ENCODE measurements at places on chromosomes 5 and 9.

DNA sequence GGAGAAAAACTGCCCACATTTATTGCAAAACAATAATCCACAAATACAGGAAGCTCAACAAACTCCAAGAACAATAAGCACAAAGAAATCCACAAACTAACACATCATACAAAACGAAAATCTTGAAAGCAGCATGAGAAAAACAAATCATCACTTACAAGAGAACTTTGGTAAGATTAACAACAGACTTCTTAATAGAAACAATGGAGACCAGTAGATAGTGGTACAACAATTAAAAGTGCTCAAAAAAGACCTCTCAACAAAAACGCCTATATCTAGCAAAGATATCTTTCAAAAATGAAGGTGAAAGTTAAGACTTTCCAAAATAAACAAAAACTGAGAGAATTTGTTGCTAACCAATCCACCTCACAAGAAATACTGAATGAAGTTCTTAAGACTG lies 38.4 kb downstream of the CDKL3 start:
- DNase-seq: no peak

GRCh38 chr9:911005-911404 lies 65.5 kb upstream of the DMRT3 start:
- no peak for DNase-seq

- DNase-seq: no peak
Measured at GRCh38 chr9:10855847-10856246, 243.0 kb upstream of the PTPRD start.

GRCh38 chr5:73971326-73971725 lies 345.3 kb downstream of the ARHGEF28 start:
- DNase-seq: no peak

- no peak for DNase-seq
Measured at GRCh38 chr9:124562328-124562727, 55.1 kb upstream of the NR5A1 start.

GRCh38 chr9:107491081-107492053 lies 1.8 kb upstream of the KLF4 start:
- no peak for DNase-seq

- DNase-seq: no peak
Measured at GRCh38 chr5:98514215-98514614, 259.2 kb upstream of the RGMB start.

DNA sequence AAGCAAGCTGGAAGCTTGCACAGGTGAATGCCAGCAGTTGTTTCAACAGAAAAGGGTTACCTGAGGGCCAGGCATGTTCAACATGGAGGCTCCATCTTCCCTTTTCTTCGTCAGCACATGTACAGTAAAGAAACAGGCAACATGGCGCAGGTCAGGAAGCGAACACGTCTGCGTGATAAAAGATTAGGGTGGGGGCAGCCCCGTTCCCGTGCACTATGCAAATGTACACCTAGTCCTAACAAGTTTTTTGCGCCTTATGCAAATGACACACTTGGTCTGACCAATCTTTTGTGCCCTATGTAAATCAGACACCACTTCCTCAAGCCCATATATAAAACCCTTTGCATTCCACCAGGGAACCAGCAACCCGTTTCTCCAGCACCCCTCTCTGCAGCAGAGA lies 452.1 kb upstream of the PTPRD start:
- no peak for DNase-seq

GRCh38 chr9:110126986-110127864 lies 80.7 kb downstream of the C9orf152 start:
- DNase-seq: no peak

- DNase-seq: no peak
Measured at GRCh38 chr5:134975843-134976242, 8.1 kb downstream of the CATSPER3 start.

DNA sequence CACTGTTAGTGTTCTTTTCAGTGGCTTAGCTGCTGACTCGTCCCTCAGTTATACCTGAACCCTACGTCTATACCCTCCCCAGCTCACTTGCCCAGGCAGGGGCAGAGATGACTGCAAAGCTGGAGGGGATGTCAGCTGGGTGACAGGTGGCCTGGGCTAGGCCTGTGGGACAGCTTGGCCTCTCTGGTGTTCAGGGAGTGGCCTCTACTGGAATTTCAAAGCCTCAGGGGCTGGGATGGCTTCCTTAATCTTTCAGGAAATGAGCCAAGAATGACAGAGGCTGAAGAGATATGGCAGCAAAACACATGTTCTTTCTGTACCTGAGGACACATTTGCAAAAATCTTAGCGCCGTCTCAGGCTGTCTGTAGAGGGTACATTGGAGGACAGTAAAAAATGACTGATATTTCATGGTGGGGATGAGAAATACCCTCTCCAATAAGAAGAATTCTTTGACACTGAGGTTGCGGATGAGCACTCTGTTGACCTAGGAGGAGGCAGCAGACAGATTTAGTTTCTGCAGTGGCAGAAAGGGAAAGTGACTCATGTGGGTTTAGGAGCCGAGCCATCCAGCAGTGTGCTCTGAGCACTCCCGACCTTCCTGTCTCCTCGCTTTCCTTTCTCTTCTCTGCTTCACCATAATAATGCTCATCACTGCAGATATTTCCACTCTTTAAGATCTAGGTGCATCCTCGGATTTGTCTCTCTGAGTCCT lies 54.4 kb downstream of the ENTREP1 start:
- DNase-seq: no peak

Measured in stimulated activated CD4-positive, alpha-beta T cell treated with anti-CD3 and anti-CD28 coated beads, Interleukin-15, amount 100 ng/mL, for 48 hours (primary cell).